ENCODE measurements at places on chromosomes 12 and 14.

- no peak for DNase-seq
These were observed 14.0 kb downstream of the ULK1 start for GRCh38 chr12:131908092-131909080.

- DNase-seq: no peak
These were observed 1.8 kb upstream of the TUBA1B start for GRCh38 chr12:49133014-49133413.

DNA sequence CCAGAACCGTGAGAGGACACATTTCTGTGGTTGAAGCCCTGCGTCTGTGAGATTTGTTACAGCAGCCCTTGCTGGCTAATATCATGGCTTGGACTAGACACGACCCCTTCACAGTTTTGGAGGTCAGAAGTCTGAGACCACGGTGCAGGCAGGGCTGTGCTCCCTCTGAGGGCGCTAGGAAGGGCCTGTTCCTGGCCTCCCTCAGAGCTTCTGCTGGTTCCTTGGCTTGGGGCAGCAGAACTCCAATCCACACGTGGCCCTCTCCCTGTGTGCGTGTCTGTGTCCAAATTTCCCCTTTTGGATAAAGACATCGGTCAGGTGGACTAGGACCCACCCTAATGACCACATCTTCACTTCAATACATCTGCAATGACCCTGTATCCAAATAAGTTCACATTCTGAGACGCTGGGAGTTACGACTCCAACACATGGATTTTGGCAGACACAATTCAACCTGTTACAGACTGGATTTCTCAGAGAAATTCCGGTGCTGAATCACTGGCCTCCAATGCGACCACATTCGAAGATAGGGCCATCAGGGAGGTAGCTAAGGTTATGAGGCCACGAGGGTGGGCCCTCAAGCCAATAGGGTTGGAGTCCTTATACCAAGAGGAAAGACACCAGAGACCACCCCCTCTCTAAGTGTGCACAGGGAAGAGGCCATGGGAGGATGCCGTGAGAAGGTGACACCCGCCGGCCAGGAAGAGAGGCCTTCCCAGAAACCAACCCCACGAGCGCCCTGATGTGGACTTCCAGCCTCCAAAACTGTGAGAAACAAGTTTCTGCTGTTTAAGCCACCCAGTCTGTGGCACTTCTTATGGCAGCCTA is 43.6 kb upstream of the PPP2R5C start:
- DNase-seq: no peak

DNA sequence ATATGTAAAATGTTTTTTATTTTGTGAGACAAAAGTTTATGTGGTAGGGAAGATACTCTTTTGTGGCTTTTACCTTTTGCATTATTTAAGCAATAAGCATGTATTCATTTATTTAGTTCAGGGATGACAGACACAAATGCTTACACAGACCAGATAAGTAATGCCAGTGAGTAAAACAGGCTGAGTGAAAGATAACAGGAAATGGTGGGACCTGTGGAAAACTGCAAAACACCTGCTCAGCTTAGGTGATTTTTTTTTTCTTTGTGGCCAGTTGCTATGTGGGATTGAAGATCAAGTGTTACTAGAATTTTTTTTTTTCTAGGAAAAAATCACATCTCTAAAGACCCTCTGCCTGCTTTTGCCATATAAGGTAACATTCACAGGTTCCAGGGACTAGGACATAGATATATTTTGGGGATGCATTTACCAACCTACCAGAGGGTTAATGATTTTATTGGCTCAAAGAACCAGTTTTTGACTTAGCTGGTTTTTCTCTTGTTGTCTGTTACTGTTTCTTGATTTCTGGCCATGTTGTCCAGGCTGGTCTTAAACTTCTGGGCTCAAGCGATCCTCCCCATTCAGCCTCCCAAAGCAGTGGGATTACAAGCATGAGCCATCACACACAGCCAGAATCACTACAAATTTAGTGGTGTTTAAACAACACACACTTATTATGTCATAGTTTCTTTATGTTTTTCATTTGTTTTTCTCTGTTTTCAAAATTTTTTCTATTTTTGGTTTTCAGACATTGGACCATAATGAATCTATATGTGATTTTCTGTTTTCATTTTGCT is 9.8 kb downstream of the PSMA6 start:
- DNase-seq: no peak

DNA sequence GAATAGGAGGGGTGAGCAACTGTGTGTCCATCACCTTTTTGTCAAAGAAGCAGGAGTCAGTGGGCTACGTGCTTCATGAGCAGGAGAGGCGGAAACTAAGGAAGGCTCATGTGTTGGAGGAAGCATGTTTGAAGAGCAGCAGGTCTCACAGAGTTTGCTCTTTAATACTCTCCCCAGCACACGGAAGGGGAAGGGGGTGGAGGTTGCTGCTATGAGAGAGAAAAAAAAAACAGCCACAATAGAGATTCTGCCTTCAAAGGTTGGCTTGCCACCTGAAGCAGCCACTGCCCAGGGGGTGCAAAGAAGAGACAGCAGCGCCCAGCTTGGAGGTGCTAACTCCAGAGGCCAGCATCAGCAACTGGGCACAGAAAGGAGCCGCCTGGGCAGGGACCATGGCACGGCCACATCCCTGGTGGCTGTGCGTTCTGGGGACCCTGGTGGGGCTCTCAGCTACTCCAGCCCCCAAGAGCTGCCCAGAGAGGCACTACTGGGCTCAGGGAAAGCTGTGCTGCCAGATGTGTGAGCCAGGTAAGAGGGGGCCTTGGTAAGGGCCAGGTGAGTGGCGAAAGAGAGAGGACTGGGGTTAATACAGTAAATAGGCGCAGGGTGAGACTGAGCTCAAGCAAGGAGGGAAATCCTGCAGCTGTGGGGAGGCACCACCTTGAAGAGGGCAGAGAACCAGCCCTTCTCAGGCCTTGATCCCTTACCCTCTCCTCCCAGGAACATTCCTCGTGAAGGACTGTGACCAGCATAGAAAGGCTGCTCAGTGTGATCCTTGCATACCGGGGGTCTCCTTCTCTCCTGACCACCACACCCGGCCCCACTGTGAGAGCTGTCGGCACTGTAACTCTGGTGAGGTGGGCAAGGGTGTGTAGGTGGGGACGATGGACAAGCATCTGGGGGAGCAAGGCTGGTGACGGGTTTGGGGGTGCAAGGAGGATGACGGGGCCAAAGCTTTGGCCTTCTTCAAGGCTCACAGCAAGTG is at the start of gene CD27:
CD27 (plus strand) TSS at position 252 of the 985 bp plus-strand sequence; CDS start at position 393, 141 bp downstream.
- DNase-seq: no peak

- no peak for DNase-seq
These were observed 2.0 kb upstream of the ING4 start for GRCh38 chr12:6664902-6665301.

- DNase-seq: no peak
These were observed 146.9 kb upstream of the KRR1 start for GRCh38 chr12:75658286-75658685.

DNA sequence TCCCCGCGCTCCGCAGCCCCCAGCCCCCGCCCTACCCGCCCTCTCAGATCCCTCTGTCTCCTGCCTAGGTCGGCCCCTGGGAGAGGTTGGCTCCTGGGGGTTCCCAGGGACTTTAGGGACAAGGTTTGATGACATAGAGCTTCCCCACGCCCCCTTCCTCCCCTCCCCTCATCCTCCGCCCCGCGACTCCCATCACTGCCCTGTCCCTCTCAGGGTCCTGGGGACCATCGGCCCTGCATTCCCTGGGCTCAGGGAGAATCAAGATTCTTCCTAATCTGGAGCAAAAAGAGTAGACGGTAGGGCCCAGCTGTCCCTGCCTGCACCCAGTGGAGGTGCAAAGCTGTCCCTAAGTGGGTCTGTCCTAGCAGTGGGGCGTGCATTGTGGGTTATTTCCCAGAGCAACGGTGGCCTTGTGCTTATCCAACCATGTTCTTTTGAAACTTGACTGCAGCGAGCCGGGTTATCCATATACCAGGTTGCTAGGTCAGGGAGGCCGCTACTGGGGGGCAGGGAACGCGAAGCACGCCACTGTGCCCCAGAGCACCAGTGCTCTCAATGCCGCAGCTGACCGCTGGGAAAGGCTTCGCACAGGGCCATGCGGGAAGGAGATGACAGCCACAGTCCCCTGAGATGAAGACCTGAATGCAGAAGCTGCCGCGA is 124.4 kb upstream of the PRMT8 start:
- DNase-seq: no peak

- no peak for DNase-seq
These were observed 16.8 kb upstream of the MYH7 start for GRCh38 chr14:23452237-23452636.

DNA sequence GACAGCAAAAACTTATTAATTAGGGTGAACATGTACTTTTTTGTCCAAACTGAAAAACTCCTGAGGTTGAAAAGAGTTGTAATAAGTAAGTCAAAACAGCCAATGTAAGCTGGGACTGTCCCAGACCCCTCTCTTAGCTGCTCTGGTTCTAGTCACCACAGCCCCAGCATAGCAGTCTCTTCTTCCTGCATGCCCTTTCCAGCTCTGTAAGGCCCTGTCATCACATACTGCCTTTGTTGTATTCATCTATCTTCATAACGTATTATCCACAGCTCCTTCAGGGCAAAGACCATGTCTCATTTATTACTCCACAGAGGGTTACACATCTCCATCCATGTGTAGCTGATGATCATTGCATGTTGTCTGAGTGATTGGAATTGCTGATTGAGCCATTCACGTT is 56.5 kb downstream of the UTP20 start:
- DNase-seq: no peak

- no peak for DNase-seq
These were observed 246.7 kb downstream of the DACT1 start for GRCh38 chr14:58884442-58884841.

GRCh38 chr12:8012651-8013309 is 19.7 kb upstream of the FOXJ2 start:
- DNase-seq: no peak

- peak; percentile 43 for DNase-seq
These were observed 122.5 kb upstream of the MAX start for GRCh38 chr14:65224799-65225198.

DNA sequence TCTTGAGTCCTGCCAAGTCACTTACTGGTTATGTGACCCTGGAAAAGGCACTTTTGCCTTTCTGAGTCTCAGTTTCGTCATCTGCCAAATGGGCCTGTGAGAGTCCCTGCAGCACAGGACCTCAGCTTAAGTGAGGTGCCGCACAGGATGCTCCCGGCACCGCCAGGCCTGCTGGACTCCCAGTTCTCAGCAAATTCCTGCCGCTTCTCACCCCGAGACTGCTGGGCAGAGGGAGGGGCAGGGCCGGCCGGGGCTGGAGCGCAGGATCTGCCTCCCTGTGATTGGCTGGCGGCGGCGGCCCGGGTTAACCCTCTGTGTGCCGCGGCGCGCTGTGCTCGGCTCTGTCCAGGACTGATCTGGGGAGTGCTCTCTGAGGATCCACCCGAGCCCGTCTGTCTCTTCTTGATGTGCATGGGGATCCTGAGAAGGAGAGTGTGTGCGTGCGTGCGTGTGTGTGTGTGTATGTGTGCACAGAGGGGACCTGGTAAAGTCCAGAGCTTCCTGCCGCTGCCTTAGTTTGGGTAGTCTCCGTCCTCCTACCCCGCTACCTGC is 8.6 kb downstream of the SETD1B start:
- peak; percentile 83 for DNase-seq

GRCh38 chr12:79747274-79747673 is 56.5 kb upstream of the PAWR start:
- DNase-seq: no peak

DNA sequence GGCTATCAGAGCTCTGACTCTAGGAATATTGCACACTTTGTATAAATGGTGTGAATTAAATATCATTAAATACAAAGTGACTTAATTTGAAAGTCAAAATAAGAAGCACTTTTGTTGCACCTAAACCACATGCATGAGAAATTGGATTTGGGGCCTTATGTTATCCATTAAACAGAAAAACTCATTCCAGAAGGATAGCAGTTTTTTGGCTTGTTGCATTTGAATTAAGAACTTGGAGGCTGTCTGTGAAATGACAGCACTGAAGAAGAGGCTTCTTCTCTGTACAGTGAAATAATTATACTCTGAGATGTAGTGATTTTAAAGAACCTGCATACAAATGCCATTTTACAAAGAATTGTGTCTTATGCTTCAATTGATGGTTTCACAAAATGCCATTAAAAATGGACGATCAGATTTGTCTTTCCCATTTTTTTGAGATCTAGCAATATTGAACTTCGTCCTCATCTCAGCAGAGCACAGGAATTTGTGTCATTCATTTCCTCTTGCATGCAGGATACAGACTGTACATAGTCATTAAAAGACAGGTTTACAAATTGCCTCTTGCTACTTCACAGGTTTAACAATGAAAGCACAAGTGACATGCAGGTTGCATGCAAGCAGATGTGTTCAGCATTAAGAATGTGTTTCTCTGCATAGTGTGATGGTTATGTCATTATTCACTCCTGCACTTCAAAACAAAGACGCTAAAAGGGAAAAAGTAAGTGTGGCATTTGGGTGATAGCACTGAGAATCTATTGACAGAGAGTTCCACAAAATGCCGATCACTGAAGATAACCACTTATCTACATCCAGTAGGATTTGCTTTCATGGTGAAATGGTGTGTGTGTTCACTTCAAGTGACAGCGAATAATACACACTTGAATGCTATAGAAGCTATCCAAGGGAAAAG is 35.9 kb upstream of the PYGL start:
- no peak for DNase-seq

- DNase-seq: no peak
These were observed 17.9 kb upstream of the FAM234B start for GRCh38 chr12:13026286-13026685.

DNA sequence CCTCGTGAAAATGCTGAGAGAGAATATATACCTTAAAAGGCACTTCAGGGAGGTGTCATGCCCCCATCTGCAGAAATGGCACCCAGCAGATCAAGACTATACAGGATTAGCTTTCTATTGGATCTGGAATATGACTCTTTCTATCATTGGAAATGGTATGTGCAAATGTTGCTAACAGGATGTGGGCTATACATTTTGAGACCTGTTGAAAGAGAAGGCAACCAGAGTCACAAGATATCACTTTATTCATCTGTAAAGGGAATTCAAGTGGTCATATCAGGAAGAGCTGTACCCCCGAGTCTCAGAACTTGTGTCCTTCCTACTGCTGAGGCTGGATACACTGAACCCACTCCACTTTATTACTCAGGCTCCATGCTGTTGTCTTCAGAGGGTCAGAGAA is 46.1 kb upstream of the FRMD6 start:
- no peak for DNase-seq

DNA sequence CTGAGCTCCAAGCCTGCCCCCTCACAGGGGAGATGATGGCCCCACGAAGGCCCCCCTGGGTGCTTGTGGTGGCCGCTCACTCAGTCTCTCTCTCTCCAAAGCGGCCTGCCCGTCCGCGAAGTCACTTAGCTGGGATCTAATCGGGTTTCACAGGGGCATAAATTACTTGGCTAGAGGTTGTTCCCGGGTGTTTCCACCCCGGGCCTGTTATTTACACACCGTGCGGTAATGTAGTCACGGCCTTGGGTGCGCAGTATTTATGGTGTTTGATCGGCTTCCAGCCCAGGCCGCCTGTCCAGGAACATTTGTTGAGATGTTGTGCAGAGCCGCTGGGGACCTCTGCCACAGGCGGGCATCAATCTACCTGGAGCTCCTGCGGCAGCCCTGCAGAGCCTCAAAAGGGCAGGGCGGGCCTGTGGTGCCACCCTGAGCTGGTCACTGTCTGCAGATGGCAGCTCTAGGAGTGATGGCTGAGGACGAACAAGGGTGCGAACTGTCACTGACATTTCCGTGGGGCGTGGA is 91.2 kb downstream of the KIF26A start:
- DNase-seq: no peak

GRCh38 chr12:99170461-99170860 is 477.1 kb upstream of the GARIN6 start:
- DNase-seq: no peak
